Glomerular endothelial cell (primary cell): ENCODE measurements at places on chromosomes 2 and 18. TPM values are rescaled to one million over a fixed set of nuclear protein-coding genes. Genes with fewer than 3 reads are reported as not detected.
A peak's percentile ranks its signal among the peaks of the same experiment; 100 is the strongest.

DNA sequence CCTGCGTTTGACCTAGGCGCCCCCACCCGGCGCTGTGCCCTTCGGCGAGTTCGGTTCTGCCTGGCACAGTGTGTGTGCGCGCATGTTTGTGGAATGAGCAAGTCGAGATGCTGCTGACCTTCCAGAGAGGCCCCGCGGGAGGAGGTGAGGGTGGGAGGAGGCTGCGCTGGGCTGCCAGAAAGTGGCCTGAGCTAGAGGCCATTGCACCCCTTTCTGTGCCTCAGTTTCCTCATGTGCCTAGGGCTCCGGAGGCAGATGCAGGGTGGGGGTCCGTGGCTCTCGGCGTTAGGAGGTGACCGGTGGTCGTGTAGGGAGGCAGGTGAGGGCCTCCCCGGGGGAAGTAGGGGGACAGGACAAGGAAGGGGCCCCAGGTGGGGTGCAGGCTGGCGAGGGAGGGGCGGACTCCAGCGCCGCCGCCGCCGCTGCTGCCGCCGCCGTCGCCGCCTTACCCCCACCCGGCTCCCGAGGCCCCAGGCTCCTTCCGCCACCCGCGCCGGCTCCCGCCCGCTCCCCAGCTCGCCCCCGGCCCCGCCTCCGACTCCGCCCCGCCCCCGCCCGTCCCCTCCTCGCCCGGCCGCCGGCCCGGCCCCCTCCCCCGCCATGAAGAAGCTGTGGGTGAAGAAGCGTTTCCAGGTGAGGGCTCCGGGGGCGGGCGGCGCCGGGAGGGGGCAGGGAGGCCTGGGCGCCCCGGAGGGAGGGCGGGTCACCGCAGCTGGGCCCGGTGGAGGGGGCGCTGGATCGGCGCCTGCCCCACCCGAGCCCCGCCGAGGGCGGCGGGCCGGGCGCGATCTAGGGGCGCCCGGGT is 7.0 kb downstream of the SPEG start:
- no peak for DNase-seq

Gene SLC11A1
- total RNA-seq = 0.05 TPM in 1 of 2 replicates, not detected in the other

GRCh38 chr2:10428924-10429323 is 19.2 kb downstream of the ODC1 start:
- DNase-seq = no peak

DNA sequence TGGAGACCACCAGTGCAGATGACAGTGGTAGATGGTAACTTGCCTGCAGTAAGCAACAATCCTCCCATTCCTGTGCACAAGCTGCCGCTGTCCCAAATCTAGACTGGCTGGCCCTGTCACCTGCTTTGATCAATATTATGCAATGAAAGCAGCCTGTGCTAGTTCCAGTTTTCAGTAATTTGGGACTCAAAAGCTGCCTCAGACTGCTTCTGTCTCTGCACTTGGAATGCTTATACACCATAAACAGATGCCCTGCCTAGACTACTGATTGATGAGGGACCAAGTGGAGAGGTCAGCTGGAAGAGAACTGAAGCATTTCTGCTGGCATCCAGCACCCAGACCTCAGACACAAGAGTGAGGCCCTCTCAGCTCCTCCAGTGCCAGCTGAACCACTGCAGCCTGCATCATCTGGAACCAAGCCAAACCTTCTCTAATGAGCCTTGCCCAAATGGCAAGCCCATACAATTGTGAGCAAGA is 24.9 kb downstream of the CCBE1 start:
- no peak for DNase-seq

- DNase-seq = no peak
Observed at GRCh38 chr2:104859291-104859765, 5.4 kb downstream of the POU3F3 start.

Gene ZNF804A
- total RNA-seq = 0.82 TPM in 1 of 2 replicates, not detected in the other

Gene VSNL1
- total RNA-seq = not detected in 2 replicates

Gene PDCL3
- total RNA-seq = 15.1 and 24.5 TPM in 2 replicates

Gene ACVR1
- 22.3 and 23.8 TPM in 2 replicates for total RNA-seq

GRCh38 chr2:106065983-106066820 is 127.9 kb downstream of the UXS1 start:
- DNase-seq = no peak

Gene DYNAP
- total RNA-seq = not detected in 2 replicates

DNA sequence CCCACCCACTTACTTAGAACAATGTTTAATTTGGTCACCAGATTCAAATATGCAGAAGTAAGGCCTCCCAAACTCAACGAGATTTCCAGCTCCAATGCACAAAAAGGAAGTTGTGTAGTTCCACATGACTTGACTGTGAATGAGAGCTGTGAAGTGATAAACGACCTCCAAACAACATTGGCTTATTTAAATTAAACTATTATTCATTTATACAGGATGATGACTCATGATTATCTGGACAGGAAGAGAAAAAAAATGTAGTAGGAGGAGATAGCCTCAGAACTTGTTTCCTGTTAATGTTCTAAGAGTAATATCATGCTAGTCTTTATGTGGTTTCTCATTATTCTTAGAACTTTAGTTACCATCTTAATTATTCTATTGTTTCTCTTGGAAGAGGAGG is 237.3 kb downstream of the C1D start:
- DNase-seq = peak; percentile 82

Gene SCYGR4
- not detected in 2 replicates for total RNA-seq

DNA sequence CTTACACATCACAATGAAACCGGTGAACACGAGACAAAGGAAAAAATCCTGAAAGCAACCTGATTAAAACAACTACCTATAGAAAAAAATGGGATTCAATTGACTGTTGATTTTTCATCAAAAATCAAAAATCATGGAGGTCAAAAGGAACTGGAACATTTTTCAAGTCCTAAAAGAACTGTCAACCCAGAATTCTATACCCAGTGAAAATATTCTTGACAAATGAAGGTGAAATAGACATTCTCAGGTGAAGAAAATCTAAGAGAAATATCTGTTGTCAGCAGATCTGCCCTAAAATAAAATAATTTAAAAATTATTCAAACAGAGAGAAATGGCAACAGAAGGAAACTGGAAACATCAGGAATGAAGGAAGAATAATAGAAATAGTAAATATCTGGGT is 38.9 kb downstream of the GAREM1 start:
- no peak for DNase-seq

- DNase-seq = no peak
Observed at GRCh38 chr18:54378057-54378456, 20.4 kb downstream of the C18orf54 start.

DNA sequence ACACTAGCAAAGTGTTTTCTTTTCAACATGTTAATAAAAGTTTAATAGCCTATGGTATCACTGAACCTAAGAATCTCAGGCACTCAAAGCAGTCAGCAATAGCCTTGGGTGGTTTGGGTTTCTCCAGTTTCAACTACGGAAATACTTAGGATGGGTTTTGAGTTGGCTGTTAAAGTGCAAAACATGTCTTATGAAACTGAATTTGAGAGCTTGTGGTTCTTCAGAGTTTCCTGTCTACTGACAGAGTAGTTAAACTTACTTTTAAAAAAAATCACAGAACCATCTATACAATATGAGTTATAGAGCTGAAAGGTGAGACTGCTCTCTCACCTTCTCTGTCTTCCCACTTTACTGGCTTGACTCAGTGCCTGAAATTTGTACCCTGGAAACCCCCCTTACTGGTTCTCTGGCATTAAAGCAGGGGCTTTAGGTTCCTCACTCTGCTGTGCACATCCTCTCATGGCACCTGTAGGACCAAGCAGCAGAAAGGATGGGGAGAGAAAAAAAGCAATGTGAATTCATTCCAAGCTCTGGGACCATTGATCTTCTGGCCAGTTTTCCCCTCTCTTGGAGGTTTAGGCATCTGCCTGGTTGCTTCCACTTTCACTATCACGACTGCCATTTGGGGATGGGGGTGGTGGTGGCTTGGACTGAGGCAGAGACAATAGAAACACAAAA is 18.1 kb downstream of the CCDC141 start:
- DNase-seq = no peak

Gene STAM2
- total RNA-seq = 14.8 and 23.3 TPM in 2 replicates

GRCh38 chr2:182792441-182792840 is 74.0 kb downstream of the FRZB start:
- no peak for DNase-seq

- DNase-seq = no peak
Observed at GRCh38 chr2:157433394-157433793, 10.5 kb downstream of the CYTIP start.

- no peak for DNase-seq
Observed at GRCh38 chr2:119062652-119063051, 95.9 kb downstream of the C1QL2 start.

DNA sequence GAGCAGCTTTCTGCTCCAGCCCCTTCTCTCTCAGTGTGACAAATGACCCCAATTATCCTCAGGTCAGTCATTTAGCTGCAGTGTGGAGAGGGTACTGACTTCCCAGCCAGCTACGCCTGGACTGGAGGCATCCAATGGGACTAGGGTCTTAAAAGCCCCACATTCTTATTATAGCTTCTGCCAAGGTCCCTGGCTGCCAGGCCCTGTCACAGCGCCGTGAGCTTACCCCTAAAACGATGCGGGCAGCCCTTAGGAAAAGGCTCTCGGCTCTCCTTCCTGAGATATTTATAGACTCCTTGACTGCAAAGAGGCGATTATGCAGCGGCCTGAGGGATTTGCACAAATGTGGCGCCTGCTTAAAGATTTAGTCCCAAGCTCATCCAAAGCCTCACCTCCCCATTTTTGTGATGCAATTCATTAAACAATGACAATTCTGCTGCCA is 69.2 kb upstream of the EDAR start:
- DNase-seq = no peak
